ENCODE measurements at places on chromosomes 11 and 22.

DNA sequence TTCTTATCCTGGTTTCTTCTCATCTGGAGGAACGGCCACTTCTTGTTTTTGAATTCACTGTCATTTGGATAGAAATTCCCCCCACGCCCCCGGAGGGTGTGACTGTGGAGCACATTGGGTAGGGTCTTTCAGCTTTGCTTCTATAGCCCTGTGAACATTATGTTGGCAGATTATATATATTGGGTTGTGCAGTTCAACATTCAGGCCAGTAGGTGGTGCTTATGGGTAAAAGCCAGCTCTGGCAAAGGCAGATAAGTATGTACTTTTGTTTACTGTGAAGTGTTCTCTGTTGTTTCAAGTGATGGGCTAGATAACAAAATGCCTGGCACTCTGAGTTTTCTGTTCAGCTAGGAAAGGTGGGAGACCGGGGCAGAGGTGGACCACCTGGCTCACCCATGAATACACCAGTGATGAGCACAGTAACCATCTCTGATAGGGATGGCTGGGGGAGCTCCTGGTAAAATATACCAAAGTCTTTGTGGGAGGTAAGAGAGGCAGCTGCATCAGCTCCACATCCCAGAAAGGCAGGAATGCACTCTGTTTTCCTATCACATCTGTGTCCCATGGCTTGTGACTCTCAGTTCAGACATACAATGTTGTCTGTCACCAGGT, 1348.2 kb upstream of the RAG2 start:
- peak; percentile 61 for DNase-seq

DNA sequence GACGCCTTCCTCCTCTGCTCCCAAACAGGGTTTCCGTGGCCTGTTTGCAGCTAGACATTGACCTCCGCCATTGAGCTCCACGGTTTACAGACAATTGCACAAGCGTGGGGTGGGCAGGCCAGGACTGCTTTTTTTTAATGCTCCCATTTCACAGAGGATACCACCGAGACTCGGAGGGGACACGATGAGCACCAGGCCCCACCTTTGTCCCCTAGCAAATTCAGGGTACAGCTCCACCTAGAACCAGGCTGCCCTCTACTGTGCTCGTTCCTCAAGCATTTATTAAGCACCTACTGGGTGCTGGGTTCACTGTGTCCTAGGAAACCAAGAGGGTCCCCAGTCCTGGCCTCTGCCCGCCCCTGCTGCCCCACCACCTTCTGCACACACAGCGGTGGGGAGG, 12.2 kb downstream of the RASD2 start:
- DNase-seq = no peak

DNA sequence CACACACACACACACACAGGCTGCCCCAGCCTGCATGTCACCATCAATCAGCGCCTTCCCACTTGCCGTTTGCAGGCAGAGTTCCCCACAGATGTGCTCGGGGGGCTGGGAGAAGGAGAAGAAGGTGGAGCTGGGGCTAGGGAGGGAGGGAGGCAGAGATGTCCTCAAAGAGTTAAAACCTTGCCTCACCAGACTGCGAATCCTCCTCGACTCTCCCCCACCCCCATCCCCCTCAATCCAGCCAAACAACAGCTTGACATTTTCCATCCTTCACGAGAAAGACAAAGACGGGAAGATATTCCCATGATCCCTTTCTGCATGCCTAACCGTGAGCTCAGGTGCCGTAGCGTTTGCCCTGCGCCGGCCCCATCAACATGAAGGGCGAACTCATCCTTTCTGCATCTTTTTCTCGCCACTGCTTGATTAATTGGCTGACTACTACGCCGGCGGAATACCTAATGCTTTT, 365.5 kb downstream of the MIAT start:
- DNase-seq = no peak

DNA sequence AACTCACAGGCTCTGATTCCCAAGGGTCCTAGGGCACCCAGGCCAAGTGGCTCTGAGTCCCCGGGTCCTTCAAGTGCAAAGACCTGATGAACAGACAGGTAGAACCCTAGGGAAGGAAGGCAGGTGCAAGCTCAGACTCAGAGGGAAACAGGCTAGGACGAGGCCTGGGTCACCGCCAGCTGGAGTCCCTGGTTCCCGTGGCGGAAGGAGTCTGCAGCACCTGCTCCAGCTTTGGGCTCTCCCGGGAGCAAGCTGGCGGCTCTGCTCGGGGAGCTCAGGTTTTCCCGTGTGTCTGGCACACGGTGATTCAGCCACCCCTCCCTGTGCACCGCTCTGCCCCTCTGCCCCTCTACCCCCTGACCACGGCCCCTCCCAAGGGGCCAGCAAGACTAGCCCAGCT, 59.8 kb downstream of the WNT7B start:
- DNase-seq = no peak

GRCh38 chr11:2210366-2211112, 38.9 kb upstream of the TH start:
- no peak for DNase-seq

DNA sequence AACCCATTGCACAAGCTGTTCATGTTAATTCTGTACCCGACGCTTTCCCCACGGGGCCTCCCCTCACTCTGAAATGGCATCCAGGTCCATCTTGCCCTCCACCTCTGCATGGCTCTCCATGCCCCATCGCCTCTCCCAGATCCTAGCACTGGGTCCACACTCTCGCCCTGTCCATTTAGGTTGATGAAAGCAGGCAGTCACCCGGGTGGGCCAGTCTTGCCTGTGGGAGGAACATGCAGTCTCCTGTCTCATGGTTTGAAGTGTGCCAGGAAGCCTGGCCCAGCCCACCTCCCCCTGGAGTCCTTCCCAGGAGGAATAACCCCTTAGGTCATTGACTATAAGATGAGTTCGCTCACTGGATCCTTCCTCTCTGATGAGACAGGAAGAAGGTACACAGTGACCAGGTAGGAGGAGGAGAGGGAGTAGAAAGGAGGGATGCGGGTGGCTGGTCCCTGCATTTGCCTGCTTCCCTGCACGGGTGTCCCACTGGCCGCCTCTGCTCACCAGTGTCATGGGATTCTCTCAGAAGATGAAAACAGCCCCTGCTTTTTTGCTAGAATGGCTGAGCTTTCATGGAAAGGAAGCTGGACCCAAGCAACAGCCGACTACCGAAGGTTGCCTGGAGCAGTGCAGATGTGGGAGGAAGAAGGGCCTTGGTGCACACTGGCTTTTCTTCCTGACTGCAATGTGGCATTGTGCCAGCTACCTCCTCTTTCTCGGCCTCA, 6.8 kb downstream of the TMEM121B start:
- no peak for DNase-seq

- no peak for DNase-seq
Measured at GRCh38 chr11:61460474-61460881, 30.6 kb downstream of the SDHAF2 start.

DNA sequence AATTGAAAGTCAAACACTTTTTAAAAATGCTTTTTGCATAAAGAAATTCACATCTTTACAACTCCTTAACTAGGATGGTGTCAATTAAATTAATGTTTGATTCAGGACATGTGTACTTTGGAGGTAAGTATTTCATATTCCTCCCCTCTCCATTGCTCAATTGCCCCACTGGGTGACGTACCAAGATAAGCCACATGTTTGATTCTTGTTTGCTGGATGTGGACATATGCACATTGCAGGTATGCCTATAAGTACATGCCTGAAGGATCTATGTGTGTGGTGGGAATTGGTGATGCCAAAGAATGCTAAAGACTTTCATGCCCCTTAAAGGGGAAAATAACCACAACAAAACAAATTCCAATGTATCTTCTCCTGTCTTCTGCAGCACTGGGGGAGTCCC, 5.8 kb downstream of the CD44 start:
- DNase-seq = no peak

DNA sequence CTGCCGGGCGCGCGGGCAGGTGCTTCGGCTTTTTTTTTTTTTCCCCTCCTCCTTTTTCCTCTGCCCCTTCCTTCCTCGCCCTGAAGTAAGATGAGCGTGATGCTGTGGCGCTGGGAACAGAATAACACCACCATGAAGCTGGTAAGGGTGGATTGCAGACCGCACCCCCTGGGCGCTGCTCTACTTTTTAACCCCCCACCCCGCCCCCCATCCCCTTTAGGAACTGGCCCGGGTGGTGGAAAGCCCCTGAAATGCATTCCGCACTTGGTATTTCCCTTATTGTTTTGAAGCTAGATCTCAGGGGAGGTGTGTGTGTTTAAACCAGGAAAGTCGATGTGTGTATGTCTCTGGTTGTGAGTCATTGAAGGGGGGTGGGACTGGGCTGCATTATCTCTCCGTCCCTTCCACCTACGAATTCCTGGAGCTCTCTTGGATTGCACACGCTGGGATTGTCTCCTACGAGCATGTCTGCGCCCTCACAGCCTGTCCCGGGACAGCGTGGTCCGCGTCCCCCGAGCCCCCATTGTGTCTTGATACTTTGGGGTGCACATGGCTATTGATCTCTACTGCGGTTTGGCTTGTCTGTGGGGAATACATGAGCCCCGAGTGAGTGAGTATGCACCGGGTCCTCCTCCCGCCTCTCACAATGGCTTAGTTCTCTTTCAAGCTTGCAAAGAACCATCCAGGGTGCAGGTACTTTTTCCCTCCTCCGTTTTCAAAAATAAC, 64.9 kb downstream of the NAV2 start:
- no peak for DNase-seq

GRCh38 chr22:49213731-49214352, 613.8 kb downstream of the BRD1 start:
- no peak for DNase-seq

- no peak for DNase-seq
Measured at GRCh38 chr11:35546317-35546716, 20.9 kb upstream of the PAMR1 start.

DNA sequence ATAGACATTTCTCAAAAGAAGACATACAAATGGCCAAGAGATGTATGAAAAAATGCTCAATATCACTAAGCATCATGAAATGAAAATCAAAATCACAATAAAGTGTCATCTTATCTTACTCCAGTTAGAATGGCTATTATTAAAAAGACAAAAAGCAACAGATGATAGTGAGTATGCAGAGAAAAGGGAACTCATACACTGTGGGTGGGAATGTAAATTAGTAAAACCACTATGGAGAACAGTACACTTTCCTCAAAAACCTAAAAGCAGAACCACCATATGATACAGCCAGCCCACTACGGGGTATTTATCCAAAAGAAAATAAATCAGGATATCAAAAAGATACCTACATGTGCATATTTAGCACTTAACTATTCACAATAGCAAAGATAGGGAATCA, 700.0 kb upstream of the ANO5 start:
- DNase-seq = no peak

DNA sequence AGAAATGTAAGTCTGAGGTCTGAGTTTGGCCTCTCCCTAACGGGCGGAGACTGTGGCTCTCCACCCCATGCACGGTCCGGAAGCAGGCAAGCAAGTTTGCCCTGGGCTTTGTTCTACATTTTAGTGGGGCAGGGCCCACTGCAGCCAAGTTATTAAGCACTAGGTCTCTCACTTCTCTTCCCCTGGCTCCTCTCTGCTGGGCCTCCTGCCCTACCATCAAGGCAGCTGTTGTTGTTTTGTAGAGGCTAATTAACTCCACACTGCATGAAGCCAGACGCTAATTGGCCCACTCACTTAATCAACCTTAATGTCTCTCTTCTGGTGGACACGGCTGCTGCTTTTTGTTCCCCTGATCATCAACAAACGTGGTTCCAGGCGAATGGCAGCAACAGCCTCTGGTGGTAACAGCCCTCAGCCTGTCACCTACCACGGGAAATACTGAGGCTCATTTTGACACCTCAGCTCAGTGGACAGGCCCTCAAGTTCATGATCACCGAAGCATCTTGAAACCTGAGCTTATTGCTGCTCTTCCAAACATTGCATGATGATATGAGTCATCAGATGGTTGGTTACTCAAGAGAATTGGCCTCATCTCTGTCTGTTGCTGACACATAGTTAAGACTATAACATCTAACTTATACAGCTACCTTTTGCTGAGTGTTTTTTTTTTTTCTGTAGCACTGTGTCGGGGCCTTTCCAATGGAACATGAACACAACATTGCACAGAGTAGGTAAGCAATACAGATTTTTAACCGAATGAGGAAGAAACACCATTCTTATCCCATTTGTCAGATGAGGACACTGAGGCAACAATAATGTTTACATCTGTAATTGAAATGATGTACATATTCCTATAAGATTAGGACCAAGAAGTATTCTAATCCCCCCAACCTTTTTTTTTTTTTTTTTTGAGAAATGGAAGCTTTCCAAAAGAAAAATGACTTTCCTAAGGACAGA, 20.8 kb upstream of the LMO2 start:
- peak; percentile 14 for DNase-seq

DNA sequence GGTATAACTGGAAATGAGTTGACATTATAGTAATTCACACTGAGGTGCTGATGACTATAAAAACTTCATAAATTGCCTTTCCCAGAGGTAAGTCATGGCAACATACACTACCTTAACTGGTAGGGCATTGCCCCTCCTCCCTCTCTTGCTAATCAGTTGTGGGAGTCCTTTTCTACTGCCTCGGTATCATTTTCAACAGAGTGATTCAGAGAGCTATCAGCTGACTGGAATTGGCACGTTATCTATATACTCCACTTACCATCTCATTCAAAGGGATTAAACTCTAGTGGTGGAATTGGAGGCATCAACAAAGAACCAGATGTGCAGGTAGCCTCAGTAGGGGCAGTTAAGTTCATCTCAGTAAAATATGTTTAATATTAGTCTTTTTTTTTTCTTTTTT, 8.0 kb upstream of the NUP160 start:
- DNase-seq = no peak

DNA sequence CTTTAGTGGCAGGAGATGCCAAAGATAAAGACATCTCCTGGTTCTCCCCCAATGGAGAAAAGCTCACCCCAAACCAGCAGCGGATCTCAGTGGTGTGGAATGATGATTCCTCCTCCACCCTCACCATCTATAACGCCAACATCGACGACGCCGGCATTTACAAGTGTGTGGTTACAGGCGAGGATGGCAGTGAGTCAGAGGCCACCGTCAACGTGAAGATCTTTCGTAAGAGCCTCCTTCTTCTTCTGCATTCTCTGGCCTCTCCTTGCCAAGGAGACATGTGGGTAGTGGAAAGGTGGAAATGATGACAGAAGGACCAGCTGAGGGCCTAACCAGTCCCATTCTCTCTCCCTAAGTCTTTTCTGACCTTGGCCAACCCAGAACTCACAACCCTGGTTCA, 110.1 kb upstream of the TTC12 start:
- DNase-seq = no peak

DNA sequence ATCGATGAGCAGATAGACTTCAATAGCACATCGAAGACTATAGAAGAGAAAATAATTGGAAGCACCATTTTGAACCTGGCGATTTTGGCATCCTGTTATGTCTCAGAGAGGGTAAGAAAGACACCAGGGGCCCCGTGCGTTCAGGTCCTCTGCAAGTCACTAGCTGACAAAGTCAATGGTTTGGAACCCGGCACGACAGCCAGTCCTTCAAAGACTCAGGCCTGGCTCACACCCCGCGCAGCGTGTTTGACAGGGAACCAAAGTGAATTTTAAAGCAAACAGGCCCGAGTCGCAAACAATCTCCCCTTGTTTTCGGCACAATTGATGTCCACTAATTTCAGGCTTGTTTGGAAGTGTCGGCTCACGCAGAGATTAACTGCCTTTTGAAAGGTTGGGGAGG, 716.6 kb downstream of the BRD1 start:
- DNase-seq = no peak

GRCh38 chr11:32396331-32396730, 39.0 kb downstream of the WT1 start:
- no peak for DNase-seq

- peak; percentile 47 for DNase-seq
Measured at GRCh38 chr11:113241636-113242054, 72.7 kb upstream of the TTC12 start.

- peak; percentile 96 for DNase-seq
Measured at GRCh38 chr11:69497221-69497787, 15.8 kb downstream of the LINC01488 start.

- DNase-seq = no peak
Measured at GRCh38 chr22:46617986-46618647, 2.1 kb upstream of the GRAMD4 start.

All from SJCRH30 (cell line).